ENCODE measurements at places on chromosomes 2 and 18.

- H3K4me3 ChIP-seq: no peak overlapping the region
- H3K4me1 ChIP-seq: no peaks in the 10 kb centered on the region
- H3K27me3 ChIP-seq: no peaks in the 10 kb centered on the region
- no peaks in the 10 kb centered on the region for H3K36me3 ChIP-seq
- no peak for DNase-seq
Observed at GRCh38 chr2:234995332-234996068, 43.7 kb downstream of the SH3BP4 start.

GRCh38 chr2:110904116-110904778, 171.9 kb downstream of the ACOXL start:
- H3K4me1 ChIP-seq: no peaks in the 10 kb centered on the region
- no peak overlapping the region for H3K4me3 ChIP-seq
- H3K27ac ChIP-seq: no peak overlapping the region
- H3K36me3 ChIP-seq: no peaks in the 10 kb centered on the region
- DNase-seq: no peak
- H3K27me3 ChIP-seq: no peaks in the 10 kb centered on the region

DNA sequence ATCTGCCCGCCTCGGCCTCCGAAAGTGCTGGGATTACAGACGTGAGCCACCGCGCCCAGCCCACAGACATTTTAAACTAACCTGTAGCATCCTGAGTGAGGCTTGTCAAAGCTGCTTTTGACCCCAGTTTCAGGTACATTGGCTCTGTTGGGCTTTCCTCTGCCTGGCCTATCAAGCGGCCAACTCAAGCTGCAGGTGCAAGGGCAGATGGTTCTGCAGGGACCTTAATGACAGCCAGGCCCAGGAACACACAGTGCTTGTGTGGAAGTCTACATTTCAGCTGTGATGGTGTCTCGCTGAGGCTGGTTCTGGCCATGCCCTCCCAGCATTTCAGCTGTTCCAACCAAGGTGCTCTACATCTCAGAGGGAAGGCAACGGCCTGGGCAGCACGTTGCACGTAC, 18.4 kb downstream of the INPP4A start:
- no peaks in the 10 kb centered on the region for H3K27me3 ChIP-seq
- no peak for DNase-seq
- H3K4me3 ChIP-seq: no peak overlapping the region
- H3K4me1 ChIP-seq: no peaks in the 10 kb centered on the region
- no peak overlapping the region for H3K27ac ChIP-seq

GRCh38 chr2:100192300-100192699, 49.9 kb upstream of the AFF3 start:
- H3K36me3 ChIP-seq: no peaks in the 10 kb centered on the region
- no peak for DNase-seq
- no peak overlapping the region for H3K4me3 ChIP-seq
- H3K4me1 ChIP-seq: peaks cover 5% of the 10 kb centered on the region

DNA sequence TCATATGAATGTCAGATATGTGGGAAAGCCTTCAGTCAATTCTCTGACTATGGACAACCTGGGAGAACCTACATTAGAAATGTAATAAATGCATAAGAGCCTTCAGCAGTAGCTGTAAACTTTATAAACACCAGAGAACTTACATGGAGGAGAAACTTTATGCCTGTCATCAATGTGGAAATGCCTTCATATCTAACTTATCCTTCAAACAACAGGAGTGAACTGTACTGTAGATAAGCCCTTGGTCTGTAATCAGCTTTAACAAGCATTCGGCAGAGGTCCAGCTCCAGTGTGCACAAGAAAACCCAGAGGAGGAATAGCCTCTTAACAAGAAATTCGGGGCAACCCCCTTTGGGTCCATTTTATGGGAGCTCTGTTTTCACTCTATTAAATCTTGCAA, 14.8 kb upstream of the UXS1 start:
- no peak overlapping the region for H3K27ac ChIP-seq
- H3K4me1 ChIP-seq: no peaks in the 10 kb centered on the region
- no peak overlapping the region for H3K4me3 ChIP-seq
- no peak for DNase-seq

Data from uterus (tissue), 4 donors.